ENCODE measurements at places on chromosomes 7 and 10.

GRCh38 chr10:101280511-101280910 is 51.2 kb upstream of the LBX1 start:
- DNase-seq: no peak

DNA sequence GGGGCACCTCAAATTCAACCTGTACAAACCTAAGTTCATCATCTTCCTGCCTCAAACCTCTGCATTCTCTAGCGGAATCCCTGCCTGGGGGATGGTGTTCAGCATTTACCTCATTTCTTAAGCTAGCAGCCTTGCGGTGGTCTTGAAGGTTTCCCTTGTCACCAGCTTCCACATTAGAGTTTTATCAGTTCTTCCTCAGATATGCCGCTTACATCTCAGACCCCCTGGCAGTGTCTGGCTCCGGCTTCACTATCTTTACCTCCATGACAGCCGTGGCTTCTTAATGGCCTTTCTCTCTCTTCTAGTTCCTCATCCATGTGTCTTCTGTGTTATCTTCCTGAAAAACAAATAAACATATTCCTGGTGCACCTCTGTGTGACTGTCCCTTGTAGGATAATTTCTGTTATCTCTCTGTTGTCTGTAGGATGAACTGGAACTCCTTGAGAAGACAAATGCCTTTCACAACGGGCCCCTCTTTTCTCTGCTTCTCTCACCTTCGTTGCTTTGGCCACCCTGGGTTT is 101.1 kb upstream of the BMPER start:
- no peak for DNase-seq

DNA sequence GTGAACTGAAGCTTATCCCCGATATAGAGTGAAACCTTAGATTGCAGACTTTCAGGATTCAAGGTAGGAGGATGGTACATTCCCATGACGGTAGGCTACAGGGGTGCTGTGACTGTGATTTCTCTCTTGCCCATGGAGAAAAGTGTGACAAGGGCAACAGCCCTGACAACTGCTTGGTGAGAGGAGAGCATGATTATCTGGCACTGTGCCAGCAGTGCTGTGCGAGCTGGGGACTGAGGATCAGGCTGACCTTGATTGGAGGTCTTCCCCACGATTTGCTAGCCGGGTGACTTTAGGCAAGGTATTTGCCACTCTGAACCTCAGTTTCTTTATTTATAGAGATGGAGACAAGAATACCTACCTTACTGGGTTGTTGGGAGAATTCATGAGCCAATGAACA is 229.5 kb downstream of the PTEN start:
- no peak for DNase-seq

DNA sequence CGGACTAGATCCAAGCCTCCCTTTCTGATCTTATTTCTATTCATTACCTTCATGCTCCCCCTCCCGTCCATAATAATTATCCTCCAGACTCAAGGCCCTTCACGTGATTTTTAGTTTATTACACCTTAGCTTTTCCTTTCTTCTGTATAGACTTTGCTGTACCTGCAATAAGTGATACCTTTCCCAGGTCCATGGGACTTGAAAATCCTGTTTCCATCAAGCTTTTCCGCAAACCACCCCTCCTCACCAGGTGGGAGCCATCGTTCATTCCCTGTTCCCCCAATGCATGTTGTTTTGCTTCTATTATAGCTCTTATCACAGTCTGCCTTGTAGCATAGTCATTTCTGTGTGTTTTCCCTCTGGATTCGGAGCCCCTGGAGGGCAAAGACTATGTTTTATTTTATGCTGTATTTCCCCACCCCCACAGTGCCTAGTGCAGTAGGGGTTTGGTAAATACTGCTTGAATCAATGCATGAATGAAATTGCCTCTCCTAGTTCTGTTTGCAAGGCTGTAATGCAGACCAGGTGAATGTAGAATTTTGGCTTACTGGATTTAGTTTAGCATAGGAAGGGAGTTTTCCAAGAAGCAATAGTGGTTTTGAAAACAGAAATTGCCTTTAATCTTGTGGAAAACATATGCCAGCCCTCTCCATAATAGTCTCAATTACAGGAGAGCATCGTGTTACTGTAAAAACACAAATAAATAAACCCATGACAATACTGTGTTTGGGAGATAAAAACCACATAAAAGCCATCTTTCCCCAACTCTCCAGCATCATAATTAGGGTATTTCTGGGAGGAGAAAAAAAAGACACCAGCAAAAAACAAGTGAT is 213.4 kb downstream of the AUTS2 start:
- DNase-seq: no peak

Measured in uterus (tissue), 4 donors.